ENCODE measurements at places on chromosomes 2 and 18.

DNA sequence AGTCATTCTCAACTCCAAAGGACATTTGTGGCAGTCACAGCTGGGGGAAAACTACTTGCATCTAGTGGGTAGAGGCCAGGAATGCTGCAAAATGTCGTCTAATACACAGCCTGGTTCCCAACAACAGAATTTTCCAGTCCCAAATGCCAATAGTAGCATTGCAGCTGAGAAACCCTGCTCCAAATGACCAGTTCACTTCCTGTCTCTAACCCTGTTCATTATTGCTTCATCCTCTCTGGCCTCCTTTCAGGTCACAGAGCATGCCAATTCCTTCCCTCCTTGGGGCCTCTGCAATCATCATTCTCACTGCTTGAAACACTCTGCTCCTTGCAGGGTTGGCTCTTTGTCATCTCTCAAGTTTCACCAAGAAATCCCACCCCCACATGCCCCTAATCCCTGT lies 139.1 kb downstream of the IRS1 start:
- DNase-seq = no peak

DNA sequence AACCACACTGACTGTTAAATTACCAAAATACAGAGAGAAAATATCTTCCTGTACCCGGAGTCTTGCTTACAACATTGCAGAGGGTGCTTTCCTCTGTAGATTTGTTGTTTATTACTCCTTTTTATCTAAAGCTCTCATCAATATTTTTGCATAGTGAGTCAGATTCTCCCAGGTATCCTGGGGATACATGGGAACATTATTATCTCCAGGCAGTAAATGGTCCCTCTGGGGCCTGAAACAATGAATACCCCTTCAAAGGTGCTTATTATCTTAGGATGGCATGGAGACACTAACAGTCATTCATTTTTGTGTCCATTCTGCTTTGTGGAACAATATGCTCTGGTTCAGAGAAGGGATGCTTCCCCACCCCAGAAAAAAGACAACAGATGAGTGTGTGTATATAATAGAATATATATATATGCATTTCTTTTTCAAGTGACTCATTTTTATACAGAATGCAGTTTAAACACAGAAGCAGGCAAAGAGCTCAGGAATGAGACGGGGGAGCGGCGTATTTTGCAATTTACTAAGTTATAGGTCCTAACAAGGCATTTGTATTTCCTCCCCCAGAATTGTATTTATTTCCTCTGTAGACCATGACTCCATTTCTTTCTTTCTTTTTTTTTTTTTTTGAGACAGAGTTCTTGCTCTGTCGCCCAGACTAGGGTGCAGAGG lies 424.8 kb upstream of the ZEB2 start:
- DNase-seq = no peak

- DNase-seq = no peak
Observed at GRCh38 chr2:237858294-237859081, 935 bp upstream of the RAMP1 start.

GRCh38 chr2:70608373-70608772 lies 54.7 kb upstream of the TGFA start:
- DNase-seq = no peak

DNA sequence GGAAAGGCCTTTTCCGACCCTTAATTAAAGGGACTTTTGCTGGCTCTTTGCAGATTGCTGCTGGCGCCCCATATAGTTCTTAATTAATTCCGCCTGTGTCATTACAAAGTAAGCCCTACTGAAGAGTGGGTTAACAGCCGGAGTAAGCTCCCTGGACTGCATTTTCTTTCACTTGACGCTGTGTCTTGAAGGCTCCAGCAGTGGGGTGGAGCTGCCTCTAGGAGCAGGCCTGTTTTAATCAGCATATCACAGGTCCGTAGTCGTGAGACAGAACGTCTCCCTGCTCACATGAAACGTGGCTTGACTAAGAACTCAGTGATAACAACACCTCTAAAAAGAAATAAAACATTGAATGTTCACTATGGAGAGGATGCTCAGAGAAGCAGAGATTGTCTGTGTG lies 329.9 kb upstream of the RAB12 start:
- DNase-seq = no peak

DNA sequence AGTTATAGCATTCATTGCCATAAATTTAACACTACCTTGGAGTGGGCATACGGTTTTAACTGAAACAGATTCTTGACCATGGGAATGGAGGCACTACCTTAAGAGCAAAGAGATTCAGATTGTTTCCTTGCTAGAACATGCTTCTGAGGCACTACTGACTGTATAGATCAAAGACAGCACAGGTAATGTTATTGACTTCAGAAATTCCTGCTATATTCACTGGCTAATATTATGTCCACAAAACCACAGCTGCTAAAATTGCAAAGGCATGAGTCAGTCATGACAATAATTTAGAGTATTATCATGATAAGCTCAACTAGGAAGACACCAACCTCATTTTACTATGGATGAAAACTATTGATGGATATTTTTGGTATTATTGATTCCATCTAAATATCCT lies 39.4 kb downstream of the SLC8A1 start:
- no peak for DNase-seq

DNA sequence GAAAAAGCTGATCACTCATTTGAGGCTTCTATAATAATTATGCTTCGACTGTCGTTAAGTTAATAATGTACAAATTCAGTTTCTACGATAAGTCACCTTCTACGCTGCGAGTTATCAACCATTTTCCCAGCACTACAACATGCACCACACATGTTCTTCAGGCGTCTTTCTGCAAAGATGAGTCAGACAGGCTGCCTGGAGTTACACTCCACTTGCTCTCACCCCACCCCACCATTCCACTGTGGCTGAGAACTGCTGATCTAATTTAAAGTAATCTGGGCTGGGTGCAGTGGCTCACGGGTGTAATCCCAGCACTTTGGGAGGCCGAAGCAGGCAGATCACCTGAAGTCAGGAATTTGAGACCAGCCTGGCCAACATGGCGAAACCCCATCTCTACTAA lies 218.6 kb downstream of the DYM start:
- no peak for DNase-seq

- DNase-seq = no peak
Observed at GRCh38 chr18:48417985-48418384, 8.8 kb upstream of the ZBTB7C start.

DNA sequence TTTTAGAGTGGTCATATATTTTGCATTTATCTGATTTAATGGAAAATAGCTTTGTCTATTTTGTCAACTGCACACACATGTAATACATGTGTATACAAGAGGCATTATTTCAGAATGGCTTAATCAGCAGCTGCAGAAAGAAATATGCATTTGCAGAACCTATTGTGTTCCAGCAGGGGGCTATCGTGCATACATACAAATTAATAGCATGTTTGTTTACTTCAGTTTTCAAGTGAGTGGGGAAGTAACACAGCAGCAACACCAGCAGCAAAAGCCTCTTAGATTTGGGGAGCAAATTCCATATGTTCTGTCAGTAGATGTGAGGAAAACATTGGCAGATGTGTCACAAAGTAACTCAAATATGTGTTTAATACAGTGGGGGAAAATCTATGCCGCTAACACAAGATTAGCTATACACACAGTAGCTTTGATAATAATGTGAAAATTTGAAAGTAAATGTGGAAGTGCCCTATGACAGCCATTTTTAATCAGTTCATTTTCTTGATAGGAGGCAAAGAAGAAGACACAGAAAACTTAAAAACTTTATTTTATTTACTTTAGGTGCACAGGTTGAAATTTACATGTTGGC lies 218.1 kb downstream of the WDR7 start:
- DNase-seq = no peak

- DNase-seq = no peak
Observed at GRCh38 chr18:50395093-50395492, 20.2 kb downstream of the SKA1 start.

GRCh38 chr18:55369346-55369745 lies 218.6 kb downstream of the TCF4 start:
- no peak for DNase-seq

GRCh38 chr2:198173242-198173641 lies 368.8 kb downstream of the PLCL1 start:
- DNase-seq = no peak

- DNase-seq = no peak
Observed at GRCh38 chr2:88027697-88028389, 11.5 kb upstream of the RNU2-63P start.

DNA sequence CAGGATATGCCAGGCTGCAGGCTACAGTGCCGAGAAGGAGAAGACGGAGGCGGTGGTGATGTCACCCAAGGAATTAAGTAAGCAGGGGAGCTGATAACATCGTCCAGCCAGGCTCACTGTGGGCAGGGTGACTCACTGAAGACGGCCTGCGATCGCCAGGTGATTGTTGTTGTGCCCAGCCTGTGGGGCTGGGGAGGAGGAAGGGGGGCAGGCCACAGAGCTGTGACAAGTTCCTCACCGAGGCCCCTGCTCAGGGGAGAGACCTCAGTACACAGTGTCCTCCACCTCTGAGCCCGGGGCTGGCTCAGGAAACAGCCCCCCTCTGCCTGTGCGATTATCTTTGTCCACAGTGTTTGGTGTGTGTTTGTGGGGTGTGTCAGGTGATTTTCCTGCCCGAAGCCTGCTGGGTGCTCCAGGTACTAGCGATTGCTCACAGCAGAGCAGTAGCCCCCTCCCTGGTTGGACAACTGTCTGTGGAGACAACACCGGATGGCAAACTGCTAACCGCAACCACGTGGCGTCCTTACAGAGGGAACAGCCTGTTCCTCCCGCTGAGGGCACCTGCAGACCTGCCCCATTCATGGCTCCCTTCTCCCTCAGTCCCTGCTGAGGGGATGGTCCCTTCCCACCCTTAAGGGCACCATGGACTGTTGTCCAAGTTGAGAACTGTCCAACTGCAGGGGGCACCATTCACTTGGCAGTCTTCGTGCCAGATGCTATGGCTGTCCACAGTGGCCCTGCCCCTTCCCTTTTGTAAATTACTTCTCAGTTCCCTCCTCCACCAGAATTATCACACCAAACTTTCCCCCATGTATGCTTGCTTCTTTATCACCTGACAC lies 95.1 kb downstream of the ZFP36L2 start:
- no peak for DNase-seq

DNA sequence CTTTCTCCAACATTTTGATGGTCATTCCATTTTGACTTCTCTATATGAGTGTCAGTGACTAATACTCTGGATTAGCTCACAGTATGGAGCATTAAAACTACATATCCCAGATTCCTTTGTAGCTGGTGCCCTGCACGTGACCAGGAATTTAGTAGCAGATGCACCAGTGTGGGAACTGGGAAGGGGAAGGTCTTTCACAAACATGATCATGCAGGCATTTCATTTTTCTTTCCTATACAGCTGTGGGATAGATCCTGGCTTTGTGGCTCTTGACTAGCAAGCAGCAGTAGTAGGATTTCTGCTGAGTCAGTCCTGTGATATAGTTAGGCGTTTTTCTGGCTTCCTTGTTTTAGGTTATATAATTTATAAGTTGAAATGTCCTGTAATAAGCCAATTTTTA lies 971.0 kb upstream of the CDH2 start:
- DNase-seq = no peak
